ENCODE measurements at places on chromosomes 1 and 21.

DNA sequence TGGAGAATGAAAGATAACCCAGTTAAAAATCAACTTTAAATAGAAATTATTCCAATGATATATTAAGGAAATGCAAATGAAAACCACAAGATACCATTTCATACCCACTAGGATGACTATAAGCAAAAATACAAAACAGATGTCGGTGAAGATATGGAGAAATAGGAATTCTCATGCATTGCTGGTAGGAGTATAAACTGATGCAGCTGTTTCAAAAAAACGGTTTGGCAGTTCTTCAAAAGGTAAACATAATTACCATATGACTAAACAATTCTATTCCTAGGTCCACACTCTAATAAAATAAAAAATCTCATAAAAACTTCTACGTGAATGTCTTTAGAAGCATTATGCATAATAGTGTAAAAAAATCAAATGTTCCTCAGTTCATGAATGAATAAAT, 763.3 kb upstream of the BRINP3 start:
- DNase-seq: no peak

- no peak for DNase-seq
These were observed 147.1 kb downstream of the NTPCR start for GRCh38 chr1:233097546-233097945.

GRCh38 chr1:88774151-88774556, 90.1 kb downstream of the PKN2 start:
- no peak for DNase-seq

GRCh38 chr21:25934771-25935224, 200.0 kb downstream of the GABPA start:
- DNase-seq: no peak

DNA sequence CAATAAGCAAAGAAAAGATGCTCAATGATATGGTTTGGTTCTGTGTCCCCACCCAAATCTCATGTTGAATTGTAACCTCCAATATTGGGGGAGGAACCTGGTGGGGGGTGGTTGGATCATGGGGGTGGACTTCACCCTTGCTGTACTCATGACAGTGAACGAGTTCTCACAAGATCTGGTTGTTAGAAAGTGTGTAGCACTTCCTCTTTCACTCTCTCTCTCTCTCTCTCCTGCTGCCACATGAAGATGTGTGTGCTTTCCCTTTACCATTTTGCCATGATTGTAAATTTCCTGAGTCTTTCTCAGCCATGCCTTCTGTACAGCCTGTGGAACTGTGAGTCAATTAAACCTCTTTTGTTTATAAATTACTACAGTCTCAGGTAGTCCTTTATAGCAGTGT, 248.4 kb downstream of the HHIPL2 start:
- no peak for DNase-seq

GRCh38 chr1:223423641-223424233, 30.5 kb downstream of the CCDC185 start:
- DNase-seq: no peak

GRCh38 chr1:229452956-229453801, 19.3 kb upstream of the ACTA1 start:
- DNase-seq: no peak

DNA sequence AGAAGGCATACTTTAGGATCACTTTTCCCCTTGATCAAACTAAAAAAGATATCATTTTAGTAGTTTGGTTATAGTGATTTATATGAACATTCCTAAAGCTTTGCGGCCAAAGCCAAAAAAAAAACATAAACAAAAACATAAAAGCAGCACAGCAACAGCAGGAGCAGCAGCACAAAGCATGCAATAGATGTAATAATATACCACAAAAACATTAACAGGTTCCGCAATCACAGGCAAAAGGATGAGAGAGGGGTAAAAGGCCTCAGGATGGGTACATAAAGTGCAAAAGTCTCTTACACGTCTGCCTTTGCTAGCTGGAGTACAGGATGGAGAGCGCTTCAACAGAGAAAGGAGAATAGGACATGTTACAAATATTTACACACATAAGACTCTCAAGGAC, 119.0 kb downstream of the COQ8A start:
- no peak for DNase-seq

DNA sequence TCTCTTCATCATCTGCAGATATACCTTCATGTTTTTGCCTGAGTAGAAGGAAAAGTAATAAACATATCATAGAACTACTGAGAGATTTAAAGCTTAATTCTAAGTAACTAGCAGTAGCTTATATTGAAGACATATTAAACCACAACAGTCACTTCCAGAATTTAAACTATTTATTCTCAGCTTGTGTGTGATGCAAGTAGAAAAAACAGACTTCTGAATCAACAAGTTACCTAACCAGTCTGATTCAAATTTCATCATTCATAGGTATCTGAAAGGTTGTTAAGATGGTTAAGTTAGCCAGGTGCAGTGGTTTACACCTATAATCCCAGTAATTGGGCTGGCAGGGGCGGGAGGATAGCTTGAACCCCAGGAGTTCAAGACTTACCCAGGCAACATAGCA, 41.9 kb downstream of the SPAG17 start:
- DNase-seq: no peak

- no peak for DNase-seq
These were observed 9.3 kb upstream of the CLDN14 start for GRCh38 chr21:36489103-36489775.

GRCh38 chr1:209653915-209654351, 1.7 kb upstream of the LAMB3 start:
- no peak for DNase-seq

- DNase-seq: no peak
These were observed 35.6 kb downstream of the ST7L start for GRCh38 chr1:112583366-112583765.

DNA sequence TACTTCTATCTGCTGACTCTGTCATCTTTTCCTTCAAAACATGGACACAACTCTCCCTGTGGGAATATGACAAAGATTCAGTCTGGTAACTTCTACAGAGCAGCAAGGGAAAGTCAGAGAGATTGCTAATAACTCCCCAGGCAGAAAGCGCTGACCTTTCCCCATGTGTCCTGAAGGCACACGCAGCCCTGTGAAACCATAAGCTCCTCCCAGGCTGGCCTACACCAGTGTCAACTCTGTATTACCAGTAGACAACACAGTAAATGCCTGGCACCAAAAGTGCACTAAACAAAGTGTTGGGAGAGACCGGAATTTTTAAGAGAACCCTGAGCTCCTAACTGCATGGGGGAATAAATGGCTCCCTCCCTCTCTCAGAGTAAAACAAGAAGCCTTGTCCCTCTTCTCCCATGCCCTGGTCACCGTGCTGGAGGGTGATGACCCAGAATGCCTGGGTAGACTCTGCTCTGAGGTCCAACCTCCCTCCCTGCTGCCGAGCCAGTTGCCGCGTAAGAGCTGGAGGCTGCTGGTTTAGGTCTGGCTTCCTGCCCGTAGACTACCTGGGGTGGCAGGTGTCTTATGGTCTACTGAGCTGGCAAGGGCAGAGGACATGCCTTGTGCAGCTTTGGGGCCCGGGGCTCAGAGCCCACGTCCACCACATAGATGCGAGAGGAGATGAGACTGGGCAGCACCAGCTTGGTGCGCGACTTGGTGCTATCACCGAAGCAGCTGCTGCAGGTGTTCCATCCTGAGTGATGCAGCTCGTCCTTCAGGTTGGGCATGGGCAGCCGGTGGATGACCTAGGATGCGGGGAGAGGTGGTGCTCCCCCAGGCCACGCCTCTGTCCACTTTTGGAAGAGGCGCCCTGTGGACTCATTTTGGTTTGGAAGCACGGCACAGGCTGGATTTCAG, 3.9 kb downstream of the SELENBP1 start:
- no peak for DNase-seq

- DNase-seq: no peak
These were observed 66.9 kb upstream of the NEK2 start for GRCh38 chr1:211742272-211742671.

DNA sequence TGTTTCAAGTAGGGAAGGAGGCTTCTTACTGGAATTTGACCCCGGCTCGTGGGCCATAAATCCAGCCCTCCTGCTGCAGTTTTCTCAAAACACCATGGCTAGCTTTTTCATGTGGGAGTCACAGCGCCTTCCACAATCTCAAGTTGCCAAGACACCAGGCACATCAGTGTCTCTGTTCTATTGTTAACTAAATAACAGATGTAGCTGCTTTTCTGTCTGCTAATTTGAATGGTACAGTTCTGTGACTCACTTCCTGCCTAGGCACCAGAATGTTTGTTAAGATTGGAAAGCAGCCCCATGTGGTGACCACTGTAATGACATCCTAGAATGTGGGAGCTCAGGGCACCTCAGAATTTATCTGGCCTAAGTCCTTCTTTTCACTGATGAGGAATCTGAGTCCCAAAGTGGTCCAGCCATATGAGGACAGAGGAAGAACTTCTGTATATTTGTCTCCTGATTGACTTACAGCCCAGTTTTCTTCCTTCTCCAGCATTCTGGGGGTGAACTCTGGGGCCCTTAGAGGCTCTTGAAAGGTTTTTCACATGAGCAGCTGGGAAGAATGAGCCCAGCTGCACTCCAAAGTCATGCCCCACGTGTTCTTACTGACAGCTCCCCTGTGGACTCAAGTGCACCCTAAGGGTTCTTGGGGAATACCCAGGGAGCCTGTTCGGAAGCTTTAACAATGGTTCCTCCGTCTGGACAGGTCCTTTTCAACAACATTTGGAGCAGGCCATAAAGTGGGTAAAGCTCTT, 27.5 kb downstream of the TRIM45 start:
- no peak for DNase-seq

- no peak for DNase-seq
These were observed 33.0 kb downstream of the MAST2 start for GRCh38 chr1:45836451-45836850.

Measured in stimulated activated CD4-positive, alpha-beta T cell treated with anti-CD3 and anti-CD28 coated beads, Interleukin-1b, Interleukin-23, amount 100 ng/mL, for 1 hour (primary cell).